ENCODE measurements at places on chromosomes 6 and 20.

DNA sequence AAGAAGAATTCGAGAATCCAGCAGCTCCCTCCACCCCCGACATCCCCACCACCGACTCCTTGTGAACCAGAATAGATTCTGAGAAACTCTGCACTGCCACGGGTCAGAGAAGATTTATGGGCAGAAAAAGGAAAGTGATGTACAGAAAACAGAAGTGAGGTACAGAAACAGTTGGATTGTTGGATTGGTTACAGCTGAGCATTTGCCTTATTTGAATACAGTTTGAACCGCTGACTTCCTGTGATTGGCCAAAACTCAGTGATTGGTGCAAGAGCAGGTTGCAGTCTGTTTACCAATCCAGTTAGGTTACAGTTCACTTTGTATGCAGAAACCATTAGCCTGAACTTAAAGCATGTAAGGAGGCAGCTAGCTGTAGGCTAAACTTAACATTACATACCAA, 131.2 kb upstream of the HDDC2 start:
- no peak for DNase-seq

DNA sequence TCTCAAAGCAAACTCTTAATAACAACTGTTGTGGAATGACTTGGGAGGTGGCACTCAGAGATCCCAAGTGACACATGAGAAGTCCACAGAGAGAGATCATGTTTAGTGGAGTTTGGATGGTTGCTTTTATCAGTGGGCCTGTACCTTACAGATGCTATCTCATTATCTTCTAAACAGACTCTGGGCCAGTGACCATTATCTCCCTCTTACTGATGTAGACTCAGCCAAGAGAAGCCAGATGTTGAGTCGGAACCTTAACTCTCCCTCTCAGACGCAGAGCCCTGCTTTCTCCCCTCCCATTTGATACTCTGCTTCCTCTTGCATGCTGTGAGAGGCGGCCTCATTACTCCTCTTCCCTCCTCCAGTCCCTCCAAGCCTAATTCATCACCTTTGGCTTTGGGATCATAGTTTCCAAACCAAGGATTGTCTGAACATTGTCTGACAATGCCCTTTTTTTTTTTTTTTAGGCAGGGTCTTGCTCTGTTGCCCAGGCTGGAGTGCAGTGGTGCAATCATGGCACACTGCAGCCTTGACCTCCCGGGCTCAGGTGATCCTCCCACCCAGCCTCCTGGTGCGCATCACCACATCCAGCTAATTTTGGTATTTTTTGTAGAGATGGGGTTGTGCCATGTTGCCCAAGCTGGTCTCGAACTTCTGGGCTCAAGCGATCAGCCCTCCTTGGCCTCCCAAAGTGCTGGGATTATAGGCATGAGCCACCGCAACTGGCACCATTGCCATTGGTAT, 4.5 kb upstream of the DDR1 start:
- no peak for DNase-seq

DNA sequence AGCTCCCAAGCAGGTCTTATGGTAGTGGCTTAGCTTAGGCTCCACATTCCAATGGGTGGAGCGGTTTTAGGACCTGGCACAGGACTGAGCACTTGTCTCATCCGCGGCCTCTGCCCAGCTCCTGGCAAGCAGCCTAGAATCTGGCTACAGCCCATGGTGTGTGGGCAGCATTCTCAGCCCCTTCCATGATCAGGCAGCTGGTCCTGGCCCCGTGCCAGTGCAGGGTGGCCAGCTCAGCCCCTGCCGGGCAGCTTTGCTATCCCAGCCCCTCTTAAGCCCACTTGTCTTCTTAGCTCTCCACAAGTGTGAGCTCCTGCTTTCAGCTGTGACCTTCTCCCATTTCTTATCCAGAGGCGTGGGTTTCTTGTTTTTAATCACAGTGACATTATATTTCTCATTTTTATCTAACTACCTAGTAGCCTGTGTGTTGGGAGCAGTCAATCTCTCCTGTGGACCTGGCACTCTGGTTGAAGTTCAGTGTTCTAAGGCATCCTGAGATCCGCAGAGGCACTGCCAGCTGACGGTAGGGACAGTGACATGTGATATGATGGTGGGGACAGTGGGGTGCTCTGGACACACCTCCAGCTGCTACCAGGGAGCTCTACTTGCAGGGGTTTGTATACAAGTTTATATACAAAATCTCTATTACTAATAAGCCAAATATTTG, 119.9 kb upstream of the PRND start:
- peak; percentile 57 for DNase-seq

- no peak for DNase-seq
Observed at GRCh38 chr6:104639668-104640067, 220.1 kb downstream of the HACE1 start.

GRCh38 chr20:9359561-9360308, 154.7 kb upstream of the LAMP5 start:
- no peak for DNase-seq

DNA sequence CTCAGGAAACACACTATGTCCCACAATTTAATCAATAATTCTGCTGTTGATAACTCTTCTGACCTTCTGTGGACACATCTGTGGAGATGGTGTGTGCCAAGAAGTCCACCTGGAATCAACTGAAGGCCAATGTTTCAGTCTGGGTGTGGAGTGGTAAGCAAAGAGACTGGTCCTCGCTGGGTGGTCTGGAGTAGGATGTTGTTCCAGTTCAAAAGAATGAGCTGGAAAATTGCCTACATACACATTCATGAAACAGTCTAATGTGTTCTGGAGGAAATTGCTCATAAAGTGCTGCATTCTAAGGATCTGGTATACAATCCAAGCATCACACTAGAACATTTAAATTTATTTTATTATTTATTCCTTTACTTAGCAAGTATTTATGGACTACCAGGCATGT, 33.9 kb upstream of the TBX18 start:
- DNase-seq, result no peak
